ENCODE measurements at places on chromosomes 16 and 17. TPM values are rescaled to one million over a fixed set of nuclear protein-coding genes. Genes with fewer than 3 reads are reported as not detected.

Gene C17orf107
- 3.5 TPM for total RNA-seq

Gene KRT33B
- not detected for total RNA-seq

DNA sequence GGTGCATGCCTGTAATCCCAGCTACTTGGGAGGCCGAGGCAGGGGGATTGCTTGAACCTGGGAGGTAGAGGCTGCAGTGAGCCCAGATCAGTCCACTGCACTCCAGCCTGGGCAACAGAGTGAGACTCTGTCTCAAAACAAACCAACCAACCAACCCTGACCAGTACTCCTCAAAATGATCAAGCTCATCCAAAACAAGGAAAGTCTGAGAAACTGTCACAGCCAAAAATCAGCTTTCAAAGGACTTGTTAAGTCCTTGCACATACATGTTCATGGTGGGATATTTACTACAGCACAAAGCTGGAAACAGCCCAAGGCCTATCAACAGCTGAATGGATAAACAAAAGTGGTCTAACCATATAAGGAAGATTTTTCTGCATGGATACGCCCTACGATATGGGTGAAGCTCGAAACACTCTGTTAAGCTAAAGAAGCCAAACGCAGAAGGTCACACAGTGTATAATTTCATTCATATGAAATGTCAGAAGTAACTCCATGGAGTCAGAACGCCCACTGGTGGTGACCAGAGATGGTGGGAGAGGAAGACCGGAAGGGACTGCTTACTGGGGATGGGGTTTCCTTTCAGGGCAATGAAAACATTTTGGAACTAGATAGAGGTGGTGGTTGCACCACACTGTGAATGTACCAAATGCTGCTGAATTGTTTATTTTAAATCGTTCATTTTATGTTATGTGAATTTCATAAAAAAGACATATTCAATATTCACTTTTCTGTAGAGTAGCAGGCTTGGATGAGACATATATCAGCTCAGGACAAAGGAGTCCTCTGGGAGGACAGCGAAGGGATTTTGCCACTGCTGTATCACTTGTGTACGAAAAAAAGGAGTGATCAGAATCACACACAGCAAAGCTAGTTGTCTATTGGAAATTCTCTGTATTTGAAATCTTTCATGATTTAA lies 17.7 kb downstream of the CCL17 start:
- DNase-seq = peak; percentile 55

DNA sequence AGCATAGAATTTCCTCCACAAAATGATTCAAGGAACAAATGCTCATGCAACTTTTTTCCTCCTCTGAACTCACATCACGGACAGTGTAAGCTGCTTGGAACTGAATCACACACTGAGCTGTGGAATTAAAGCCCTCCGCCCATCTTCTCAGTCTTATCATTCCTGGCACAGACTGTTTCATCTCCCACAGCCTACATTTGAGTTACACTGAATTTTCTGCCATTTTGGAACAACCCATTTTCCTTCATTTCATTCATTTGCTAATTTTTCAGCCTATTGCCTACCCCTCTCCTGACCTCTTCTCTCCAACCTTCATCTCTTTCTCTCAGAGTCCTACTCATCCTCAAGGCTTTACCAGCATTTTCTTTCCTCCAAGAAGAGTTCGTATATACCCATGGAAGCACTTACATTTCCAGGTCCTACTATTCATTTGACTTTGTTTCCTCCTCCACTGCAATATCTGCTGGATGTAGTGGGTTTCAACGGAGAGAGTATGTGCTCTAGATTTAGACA lies 39.1 kb upstream of the TOM1L1 start:
- DNase-seq = no peak

Data from uterus (tissue), 4 donors.